Posterior cingulate gyrus (tissue), 11 donors: ENCODE measurements at places on chromosomes 12 and 14.

DNA sequence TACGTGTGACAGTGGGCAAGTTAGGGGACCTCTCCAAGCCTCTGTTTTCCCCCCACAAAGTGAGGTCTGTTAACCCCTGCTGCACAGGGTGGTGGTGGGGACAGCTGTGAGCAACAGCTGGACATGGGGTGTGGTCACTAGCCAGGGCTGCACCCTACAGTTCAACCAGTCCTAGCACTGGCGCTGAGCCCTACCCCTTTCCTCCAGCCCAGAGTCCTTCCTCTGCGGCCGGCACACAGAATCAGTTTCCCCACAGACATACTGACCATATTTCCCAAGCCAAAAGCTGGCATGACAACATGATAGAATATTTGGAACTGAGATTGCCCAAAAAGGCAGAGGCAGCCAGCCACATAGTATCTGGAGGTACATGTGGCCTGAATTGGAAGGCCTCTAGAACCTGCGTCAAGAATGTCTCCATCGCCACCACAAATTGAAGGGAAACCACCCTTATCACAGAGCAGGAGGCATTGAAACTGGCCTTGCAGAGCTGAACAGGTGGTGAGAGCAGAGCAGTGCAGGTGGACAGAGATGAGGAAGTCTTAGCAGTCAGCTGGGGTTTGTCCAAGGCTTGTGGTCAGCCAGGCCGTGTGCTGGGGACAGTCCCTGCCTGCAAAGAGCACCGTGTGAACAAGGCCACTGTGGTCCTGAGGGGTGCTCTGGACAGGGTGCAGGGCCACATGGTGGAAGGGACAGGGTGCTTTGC, 21.2 kb downstream of the DEGS2 start:
- DNase-seq = no peak

GRCh38 chr12:93578221-93578620, 5.7 kb downstream of the SOCS2 start:
- DNase-seq = no peak

- DNase-seq = no peak
These were observed 34.3 kb upstream of the LHX5 start for GRCh38 chr12:113505941-113506340.

GRCh38 chr12:114692186-114693058, 8.4 kb upstream of the TBX3 start:
- DNase-seq = no peak

- no peak for DNase-seq
These were observed 40.9 kb upstream of the RHOJ start for GRCh38 chr14:63163306-63163705.

GRCh38 chr12:42590330-42590934, 886 bp upstream of the PRICKLE1 start:
- no peak for DNase-seq

DNA sequence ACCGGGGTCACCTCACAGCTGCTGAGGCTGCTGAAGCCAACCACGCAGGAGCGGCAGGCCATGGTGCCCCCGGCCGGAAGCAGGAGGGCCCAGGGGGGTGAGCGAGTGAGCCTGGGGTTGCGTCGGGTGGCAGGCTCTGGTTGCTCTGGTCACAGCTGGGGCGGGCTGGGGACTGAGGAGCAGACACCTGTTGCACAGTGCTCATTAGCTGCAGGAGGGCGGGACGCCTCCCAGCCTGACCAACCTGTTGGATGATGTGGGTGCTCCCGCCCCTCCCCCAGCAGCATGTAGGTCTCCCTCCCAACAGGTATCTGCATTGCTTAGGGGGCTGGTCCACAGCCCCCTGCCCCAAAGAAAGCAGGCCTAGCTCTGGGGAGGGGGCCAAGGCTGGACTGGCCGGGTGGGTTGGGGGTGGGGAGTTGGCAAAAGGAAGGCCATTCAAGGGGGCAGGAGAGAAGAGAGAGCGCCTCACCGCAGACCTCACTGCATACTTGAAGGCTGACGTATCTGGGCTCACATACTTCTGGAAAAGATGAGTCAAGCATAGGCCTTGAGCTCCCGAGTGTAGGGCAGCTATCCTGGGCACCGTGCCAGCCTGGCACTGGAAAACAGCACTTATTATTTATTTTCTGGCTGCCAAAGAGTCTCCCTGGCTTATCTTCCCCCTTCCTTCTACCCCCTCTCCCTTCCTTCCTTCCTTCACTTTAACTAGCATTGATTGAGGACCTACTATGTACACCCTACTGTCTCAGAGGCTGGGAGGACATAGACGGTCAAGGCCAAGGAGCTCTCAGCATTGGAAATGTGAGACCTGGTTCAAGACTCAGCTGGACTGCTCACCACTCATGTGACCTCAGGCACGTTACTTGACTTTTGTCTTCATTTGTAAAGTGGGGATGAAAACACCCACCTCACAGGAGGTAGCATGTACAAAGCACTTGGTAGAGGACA, at the start of gene KRT80:
Gene KRT80 (minus strand): TSS at position 174 of the 951 bp plus-strand sequence. CDS start 112 bp downstream, at position 62.
- peak; percentile 48 for DNase-seq

- DNase-seq = no peak
These were observed 59.2 kb upstream of the PELI2 start for GRCh38 chr14:56059054-56059453.

GRCh38 chr14:29569194-29569593, 358.5 kb downstream of the PRKD1 start:
- no peak for DNase-seq

DNA sequence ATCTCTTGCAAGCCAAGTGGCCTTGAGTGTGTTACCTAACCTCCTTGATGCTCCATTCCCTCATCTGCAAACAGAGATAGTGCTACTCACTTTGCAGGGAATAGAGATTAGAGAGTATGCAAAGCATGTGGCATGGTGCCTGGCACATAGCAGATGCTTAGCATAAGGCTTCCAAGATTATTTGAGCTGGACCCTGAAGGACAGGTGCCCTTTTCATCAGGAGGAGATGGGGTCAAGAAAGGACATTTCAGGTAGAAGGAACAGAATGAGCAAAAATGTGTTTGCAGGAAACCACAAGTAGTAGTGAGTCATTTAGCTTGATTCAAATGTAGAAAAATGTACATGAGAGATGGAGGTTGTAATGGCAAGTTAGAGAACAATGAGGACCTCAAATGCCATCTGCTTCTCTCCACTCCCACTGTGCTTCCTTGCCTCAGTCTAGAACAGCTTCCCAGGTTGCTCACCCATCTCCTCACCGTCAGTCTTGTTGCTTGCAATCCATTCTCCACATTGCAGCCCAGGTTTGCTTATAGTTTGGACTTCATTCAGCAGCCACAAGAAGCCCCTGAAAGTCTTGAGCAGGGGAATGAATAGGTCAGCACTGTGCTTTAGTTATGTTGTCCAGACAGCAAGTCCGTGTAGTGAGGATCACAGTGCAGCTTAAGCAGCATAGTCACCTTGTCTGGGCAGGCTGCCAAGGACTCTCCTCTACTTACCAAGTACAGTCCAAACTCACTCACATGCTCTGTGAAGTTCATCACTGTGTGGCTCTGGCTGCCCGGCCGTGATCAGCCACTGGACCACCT, 536.3 kb upstream of the CCDC196 start:
- DNase-seq = no peak

DNA sequence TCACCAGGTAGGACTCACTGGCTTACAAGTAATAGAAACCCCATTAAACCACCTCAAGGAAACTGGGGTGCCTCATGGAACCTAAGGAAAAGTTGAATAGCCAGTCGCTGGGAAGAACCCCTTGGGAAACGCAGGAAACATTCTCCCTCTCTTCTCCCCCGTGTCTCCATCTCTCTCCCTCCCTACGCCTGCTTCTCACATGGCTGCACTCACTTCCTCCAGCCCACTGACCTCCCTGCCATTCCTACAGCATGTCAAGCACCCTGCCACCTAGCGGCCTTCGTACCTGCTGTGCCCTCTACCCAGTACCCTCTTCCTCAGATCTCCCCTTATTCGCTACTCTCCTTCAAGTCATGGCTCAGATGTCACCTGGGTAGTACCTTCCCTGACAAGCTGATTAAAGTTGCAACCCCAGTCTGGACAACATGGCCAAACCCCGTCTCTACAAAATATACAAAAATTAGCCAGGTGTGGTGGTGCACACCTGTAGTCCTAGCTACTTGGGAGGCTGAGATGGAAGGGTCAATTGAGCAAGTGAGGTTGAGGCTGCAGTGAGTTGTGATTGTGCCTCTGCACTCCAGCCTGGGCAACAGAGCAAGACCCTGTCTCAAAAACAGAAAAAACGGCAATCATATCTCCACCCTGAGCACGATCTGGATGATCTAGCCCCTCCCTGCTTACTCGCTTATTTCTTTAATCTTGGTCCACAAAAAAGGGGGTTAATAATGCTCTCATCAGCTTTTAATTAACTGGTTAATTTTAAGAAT, 6.4 kb upstream of the DTX1 start:
- DNase-seq = no peak

GRCh38 chr12:69925291-69925690, 100.3 kb downstream of the MYRFL start:
- DNase-seq = no peak

DNA sequence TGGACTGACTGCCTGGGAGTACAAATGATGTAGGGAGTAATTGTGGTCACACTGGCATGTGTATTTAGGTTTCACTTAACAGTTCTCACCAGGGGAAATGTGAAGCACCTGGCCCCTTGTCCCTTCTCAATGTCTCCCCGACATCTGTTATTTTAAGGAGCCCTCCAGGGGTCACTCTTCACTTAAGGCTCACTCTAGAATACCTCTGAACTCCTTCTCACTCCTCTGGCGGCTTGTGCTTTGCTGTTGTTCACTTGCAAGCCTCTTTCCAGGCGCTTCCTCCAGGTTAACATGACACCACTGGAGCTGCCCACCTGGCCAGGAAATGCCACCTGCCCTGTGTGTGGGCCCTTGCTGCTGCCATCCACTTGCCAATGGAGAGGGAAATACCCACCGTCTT, 56.5 kb upstream of the GZMB start:
- no peak for DNase-seq

DNA sequence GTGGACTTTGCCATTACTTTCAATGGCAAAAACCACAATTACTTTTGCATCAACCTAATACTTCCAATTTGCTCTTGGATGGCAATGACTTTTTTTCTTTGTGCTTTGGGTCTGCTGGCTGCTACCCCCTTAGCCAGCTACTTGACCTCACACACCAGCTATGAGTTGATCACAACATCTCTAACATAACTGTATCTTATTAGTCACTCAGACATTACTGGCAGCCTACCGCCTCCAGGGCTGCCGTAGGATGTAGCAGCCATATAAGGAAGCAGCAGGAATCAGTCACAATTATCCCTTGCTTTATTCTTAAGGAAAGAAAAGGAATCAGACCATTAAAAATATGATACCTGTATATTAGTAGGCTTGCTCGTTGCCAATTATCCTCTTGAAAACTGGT, 260.5 kb downstream of the ADAMTS20 start:
- DNase-seq = no peak

- DNase-seq = no peak
These were observed 23.0 kb upstream of the ATP2B1 start for GRCh38 chr12:89731614-89732013.

- no peak for DNase-seq
These were observed 33.7 kb upstream of the PYGL start for GRCh38 chr14:50977863-50978528.

DNA sequence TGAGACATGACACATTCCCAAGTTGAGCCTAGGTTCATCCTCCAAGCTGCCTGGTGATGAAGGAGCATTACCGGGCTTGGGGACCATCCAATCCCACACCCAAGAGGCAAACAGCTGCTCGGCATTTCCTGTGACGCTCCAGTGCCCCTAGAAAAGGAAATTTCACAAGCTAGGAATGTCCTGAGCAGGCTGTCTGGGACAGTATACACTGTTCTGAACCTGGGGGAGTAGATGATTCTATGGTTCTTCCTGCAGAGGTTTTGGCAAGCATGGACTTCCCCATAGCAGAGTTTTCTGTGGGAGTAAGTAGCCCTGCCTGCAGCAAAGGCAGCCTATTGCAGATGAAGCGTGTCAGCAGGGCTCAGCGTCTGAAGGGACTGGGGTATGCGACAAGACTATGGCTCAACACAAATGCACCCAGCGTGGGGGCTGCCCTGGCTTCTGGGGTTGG, 47.4 kb upstream of the SRSF5 start:
- no peak for DNase-seq

- DNase-seq = no peak
These were observed 53.4 kb upstream of the ANO4 start for GRCh38 chr12:100741084-100741711.

DNA sequence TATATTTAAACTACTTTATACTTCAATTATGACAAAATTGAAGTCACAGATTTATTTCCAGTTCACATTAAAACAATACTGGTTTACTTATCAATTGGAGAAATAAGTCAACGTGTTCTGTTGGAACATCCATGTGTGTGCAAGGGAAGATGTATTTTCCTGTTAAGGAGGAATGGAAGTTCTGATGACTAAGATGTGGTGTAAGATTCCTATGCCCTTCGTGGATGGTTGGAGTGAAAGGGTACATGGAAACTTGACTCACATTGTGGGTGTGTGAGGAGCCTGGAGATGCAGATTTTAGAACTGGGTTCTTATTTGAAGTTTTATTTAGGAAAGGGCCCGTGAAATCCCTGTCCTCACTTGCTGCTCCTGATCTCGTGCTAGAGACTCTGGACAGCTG, 95.3 kb downstream of the CATSPERB start:
- no peak for DNase-seq

DNA sequence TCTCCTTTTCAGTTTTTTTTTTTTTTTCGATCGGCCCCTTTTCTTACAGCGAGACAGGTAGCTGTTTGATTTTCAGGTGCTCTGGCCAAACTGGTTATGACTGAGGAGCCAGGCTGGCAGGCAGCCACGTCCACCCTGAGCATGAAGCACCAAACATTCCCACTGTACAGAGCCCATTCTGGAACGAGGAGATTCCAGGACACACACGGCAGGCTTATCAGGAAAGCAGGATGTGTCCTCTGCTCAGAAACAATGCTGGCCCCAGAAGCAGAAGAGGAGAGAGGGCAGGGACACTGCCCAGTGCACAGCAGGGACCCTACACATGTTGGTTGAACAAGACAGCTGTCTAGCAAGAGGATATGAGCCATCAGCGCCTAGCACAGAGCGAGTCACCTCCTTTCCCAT, 3.7 kb upstream of the KRT2 start:
- no peak for DNase-seq

- DNase-seq = no peak
These were observed 41.3 kb upstream of the RNU6-8 start for GRCh38 chr14:32244404-32244803.

DNA sequence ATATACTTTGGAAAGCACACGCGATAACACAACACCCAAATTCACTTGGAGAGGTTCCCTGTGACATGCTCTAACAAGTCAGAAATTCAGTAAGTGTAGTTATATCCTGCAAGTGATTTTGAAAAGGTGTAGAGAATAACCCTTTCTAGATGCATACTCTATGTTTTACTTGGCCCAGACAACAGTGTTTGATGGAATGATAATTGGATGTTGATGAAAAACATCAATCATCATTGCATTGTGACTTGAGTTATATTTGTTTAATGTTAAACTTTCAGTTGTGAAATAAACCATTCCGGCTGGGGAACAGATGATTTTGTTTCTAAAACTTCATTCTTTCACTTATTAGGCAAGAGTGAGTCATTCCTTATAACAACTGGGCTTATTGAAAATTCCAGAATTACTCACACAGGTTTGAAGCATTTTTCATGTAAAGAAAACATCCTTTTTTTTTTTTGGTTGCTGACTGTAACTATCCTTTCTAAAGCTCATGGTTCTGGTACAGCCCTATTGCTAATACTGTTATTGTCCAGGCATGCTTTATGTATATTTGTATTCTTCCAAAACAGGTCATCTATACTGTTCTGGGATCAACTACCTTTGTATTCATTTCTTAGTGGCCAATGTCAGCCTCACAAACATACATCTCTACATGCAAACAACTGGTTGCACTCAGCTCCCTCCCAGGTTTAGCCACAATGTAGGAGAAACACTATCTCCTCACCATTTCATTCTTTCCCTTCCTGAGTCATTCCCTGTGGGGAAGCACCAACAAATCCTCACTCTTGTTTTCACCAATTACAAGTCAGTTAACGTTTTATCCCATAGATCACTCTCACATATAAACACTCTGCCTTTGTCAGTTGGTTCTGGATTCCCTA, 121.2 kb upstream of the LRIG3 start:
- DNase-seq = no peak
